Lung (tissue), 17 donors: ENCODE measurements at places on chromosomes 13 and 19.

DNA sequence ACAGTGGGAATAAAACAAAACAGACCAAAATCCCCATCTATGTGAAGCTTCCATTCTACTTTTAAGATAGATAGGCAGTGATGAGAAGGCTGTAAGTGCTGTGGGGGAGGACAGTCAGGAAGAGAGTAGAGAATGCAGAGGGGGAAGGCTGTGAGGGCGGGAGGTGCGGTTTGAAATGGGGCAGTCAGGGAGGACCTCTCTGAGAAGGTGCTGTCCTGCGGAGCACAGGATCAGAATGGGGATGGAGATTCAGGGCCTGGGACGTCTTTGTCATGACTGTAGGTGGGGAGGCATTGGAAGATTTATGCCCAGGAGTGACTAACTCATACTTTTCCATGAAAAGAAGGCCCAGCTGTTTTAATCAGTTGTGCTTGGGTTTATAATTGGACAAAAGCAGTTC is 3.9 kb upstream of the GPR183 start:
- H3K4me3 ChIP-seq: no peak overlapping the region
- no peaks in the 10 kb centered on the region for H3K27me3 ChIP-seq
- peaks cover 14% of the 10 kb centered on the region for H3K4me1 ChIP-seq
- H3K36me3 ChIP-seq: peaks cover 6% of the 10 kb centered on the region
- no peak overlapping the region for H3K27ac ChIP-seq

DNA sequence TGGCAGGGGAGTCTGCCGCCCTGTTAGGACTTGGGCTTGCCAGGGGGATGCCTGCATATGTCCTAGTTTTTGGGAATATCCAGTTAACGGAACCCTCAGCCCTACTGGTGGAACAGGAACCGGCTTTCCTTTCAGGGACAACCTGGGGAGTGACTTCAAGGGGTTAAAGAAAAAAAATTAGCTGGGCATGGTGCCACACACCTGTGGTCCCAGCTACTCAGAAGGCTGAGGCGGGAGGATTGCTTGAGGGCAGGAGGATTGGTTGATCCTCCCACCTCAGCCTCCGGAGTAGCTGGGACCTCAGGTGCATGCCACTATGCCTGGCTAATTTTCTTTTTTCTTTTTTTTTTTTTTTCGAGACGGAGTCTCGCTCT is 22.5 kb downstream of the LDLR start:
- peaks cover 43% of the 10 kb centered on the region for H3K36me3 ChIP-seq
- H3K4me1 ChIP-seq: no peaks in the 10 kb centered on the region
- H3K4me3 ChIP-seq: no peak overlapping the region
- no peak for DNase-seq

- no peaks in the 10 kb centered on the region for H3K36me3 ChIP-seq
- H3K4me3 ChIP-seq: no peak overlapping the region
- DNase-seq: no peak
These were observed 19.9 kb downstream of the IFNL3 start for GRCh38 chr19:39224910-39225309.

DNA sequence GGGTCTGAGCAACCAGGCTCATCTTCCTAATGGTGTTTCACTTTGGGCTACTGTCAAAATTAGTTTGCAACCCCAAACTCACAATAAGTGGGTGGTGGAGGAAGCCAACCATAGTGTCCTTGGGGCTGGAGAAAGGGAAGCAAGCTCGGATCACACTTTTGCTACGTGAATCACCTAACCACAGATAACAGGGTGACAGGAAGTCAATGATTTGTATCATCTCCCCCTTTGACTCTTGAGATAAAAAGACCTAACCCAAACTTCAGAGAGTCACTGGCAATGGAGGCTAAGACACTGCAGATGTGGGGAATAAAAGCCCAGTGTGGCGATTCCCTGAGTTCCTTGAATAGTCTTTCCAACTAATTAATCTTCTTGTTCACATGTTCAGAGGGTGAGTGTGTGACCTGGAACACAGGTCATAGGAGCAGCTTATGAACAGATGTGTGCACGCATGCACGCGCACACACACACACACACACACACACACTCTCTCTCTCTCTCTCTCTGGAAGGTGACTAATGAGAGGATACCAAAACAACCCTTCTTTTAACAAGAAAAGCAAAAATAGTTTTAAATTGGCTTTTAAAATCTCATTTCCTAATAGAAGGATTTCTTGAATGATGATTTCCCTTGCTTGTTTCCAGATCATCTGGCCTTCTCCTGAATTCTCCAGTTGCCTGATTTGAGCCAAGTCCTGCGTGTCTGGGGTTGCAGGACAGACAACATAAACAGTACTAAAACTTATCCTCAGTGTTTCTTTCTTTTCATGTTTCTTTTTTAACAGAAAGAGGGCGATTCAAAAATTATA is 21.2 kb upstream of the DOCK9 start:
- H3K27ac ChIP-seq: no peak overlapping the region
- H3K4me3 ChIP-seq: no peak overlapping the region
- H3K27me3 ChIP-seq: no peaks in the 10 kb centered on the region

GRCh38 chr19:534088-534487 is 2.5 kb downstream of the CDC34 start:
- H3K27me3 ChIP-seq: no peaks in the 10 kb centered on the region
- DNase-seq: no peak
- no peak overlapping the region for H3K27ac ChIP-seq
- peaks cover 8% of the 10 kb centered on the region for H3K4me1 ChIP-seq
- H3K36me3 ChIP-seq: peaks cover 8% of the 10 kb centered on the region

- no peaks in the 10 kb centered on the region for H3K36me3 ChIP-seq
- no peaks in the 10 kb centered on the region for H3K27me3 ChIP-seq
- no peak overlapping the region for H3K27ac ChIP-seq
- peaks cover 34% of the 10 kb centered on the region for H3K4me1 ChIP-seq
These were observed 366.6 kb downstream of the DNAJC15 start for GRCh38 chr13:43389983-43390382.

DNA sequence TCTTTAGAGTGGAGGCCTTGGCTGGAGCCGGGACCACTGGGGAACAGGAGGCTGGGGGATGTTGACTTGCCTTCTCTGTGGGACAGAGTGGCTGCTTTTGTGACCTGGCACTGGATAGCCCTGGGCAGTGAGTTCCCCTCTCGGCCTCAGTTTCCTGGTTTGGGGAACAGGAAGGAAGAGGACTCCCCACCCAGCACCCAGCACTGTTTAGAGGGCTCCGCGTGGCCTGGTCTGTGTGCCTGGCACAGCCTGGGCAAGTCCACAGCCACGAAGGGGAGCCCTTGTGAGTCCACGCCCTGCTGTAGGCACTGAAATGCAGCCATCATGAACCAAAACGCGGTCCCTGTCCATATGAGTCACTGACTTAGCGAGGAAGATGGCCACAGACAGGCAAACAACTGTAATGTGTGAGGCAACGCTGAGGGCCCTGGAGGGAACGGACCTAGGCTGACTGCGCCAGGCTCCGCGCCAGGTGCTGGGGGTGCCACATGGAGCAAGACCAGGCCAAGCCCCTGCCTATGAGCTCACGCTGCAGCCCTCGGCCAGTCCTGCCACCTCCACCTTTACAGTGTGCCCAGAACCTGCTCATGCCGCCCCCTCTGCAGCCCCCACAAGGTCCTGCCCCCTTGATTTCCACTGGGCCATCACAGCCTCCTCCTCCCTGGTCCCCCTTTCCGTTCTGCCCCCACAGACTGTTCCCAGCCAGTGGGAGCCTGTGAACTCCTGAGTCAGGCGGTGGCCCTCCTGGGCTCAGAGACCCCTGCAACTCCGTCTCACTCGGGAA is 35.5 kb downstream of the PAK4 start:
- H3K27ac ChIP-seq: no peak overlapping the region
- no peak overlapping the region for H3K4me3 ChIP-seq
- H3K36me3 ChIP-seq: no peaks in the 10 kb centered on the region
- H3K27me3 ChIP-seq: no peaks in the 10 kb centered on the region
- H3K4me1 ChIP-seq: no peaks in the 10 kb centered on the region
